Cerebellar nuclear complex (tissue), 1 donor: ENCODE measurements at places on chromosomes 6 and 20.

DNA sequence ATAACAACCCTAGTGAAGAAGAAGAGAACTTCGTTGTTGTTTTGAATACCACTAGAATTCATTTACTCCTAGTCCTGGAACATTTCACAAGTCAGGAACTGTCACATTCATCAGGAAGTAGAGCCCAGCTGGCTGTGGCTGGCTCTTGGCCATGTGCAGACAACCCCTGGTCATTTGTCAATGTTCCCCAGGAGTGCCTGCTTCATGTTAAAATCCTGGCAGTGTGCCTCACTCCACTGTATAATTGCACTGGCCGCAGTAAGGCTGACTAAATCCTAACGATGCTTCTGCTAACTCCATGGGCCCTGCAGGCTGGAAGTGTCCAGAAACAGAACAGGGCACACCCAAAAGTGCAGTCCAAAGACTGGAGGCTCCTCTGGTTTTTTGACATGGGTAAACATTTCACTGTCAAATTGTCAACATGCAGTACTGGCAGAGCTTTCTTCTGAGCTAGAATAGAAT, 41.5 kb upstream of the ADGRF1 start:
- DNase-seq = no peak

DNA sequence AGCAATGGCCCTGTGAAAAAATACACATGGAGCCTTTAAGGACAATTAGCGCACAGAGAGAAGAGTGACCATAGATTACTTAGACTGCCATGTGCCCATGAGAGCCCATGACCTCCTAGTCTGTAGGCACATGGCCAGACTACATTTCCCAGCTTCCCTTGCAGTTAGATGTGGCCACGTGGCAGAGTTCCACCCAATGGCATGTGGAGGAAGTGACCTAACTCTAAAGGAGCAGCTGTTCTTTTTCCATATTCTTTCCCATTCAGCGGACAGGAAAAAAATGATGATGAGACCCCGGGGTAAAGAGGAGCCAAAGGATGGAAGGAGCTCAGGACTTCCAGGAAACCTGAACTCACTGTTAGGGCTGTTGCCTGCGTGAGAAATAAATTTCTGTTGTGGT, 116.6 kb downstream of the CBLN4 start:
- no peak for DNase-seq

GRCh38 chr6:40205004-40205403, 270.7 kb upstream of the MOCS1 start:
- DNase-seq = no peak

GRCh38 chr6:41736186-41736733, 852 bp upstream of the TFEB start:
- DNase-seq = no peak
